ENCODE measurements at places on chromosomes 2 and 18.

DNA sequence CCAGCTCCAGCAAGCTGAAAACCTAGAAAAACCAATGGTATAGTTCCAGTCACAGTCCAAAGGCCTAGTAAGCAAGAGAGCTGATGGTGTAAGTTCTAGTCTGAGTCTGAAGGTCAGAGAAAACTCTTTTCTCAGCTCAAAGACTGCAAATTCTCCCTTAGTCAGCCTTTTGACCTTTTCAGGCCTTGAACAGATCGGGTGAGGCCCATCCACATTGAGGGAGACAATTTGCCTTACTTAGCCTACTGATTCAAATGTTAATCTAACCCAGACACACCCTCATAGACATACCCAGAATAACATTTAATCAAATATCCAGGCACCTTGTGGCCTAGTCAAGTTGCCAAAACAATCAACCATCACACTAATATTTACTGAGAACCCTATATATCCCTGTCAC is 110.8 kb upstream of the KCNJ3 start:
- no peak for DNase-seq

DNA sequence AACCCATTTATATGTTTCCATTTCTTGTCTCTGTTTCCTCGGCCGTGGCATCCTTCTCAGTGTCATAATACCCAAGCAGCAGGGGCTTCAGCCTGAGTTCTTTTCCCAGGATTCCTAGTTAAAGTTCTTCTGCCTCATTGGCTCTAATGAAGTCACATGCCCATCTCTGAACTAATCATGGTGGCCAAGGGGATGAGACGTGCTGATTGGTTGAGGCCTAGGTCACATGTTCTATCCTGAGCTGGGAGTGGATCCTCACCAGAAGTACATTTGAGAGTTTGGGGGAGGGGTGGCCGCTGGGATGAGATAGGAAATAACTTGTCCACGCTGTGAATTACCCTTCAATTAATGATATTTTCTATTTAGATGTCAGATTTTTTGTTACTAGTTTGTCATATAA is 3.8 kb upstream of the UGT1A5 start:
- no peak for DNase-seq

- no peak for DNase-seq
These were observed 250.7 kb downstream of the NAPG start for GRCh38 chr18:10776493-10776892.

DNA sequence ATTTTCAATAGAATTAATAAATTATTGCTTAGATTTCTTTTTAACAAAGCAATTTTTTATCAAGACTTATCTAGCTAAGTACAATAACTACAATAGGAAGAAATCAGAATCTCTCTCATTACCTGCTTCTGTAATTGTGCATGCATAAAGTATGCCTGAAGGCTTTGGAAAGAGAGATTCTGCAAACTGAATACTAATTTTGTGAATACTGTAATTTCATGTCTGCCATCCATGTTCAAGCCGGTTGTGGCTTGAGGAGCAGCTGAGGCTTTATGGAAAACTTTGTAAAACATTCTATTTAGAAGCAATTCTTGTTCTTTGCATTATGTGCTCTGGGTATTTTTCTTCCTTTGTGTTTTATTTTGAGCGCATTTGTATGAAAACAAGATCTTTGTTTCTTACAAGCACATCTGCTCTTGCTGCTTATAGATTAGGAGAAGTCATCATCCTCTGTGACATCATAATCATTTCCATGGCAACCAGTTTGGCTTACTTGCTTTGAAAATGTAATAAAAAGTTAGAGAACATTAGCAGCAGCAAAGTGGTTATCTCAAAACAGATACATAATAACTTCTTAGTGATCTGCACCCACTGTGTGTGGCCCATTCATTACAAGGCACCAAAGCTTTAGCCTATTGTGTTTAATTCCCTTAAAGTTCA is 16.0 kb upstream of the IKZF2 start:
- no peak for DNase-seq

DNA sequence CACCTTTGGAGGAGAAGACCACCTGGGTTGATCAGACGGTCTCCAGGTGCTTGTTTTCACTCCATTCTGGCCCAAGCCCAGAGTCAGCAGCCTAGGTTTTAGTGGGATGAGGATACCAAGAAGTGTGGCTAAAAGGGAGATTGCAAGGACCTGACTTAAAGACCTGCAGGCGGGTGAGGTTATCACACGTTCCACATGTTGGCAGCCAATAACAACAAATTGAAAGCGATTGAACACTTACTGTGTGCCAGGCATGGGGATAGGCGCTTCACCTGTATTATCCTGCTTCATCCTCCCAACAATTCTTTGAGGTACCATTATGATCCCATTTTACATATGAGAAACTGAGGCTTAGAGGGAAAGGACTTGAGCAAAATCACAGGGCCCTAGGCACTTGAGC is 5.0 kb downstream of the ARL4C start:
- DNase-seq, result no peak

DNA sequence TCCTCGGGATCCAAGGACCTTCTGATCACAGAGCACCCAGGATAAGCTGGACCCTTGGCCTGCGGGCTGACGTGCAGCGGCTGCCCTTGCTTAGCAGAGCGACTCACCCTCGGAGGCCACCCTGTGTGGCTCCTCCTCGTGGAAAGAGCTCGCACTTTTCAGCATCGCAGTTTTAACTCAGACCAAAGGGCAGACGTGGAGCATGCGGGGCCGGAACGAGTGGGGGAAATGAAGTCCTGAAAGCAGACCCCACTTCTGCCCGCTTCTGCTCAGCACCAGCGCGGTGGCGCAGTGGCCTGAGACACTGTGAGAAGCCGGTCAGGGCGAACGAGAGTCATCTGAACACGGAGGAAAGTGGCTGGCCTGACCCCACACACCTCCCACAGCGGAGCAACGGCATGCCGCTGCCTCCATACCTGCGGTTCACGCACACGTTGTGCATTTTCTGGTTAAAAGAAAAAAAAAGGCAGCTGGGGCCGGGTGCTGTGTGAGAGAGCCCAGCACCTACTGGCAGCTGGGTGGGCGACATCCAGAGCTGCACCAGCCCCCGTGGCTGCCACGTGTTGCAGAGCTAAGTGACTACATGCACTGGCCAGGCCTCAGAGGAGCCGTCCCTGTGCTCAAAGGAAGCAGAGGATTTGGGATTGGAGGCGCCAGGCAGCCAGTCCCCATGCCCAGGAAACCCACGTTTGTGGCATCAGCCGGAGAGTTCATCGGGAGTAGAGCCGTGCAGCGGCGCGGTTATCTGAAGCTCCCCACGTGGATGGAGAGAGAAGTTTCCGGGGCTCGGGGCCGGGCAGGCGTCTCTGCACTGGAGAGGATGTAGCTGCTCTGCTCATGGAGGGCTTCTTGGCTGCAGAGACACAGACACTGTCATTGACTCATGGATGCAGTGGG is 89.7 kb downstream of the USP40 start:
- DNase-seq, result no peak

DNA sequence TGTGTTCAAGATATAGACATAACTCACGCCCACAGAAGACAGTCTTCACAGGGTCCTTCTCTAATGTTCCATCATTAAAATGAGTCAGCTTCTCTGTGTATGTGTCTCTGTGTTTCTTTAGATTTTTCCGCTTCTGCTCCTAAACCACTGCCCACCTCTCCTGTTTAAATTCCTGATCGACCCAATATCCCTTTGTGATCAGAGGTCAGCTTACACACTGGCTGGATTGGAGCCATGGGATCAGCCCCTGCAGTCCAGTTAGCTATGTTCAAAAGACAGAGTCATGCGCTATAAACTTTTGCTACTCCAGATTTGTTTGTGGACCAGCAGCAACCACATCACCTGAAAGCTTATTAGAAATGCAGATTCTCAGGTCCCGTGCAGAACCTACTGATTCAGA is 229.2 kb downstream of the C1D start:
- no peak for DNase-seq

DNA sequence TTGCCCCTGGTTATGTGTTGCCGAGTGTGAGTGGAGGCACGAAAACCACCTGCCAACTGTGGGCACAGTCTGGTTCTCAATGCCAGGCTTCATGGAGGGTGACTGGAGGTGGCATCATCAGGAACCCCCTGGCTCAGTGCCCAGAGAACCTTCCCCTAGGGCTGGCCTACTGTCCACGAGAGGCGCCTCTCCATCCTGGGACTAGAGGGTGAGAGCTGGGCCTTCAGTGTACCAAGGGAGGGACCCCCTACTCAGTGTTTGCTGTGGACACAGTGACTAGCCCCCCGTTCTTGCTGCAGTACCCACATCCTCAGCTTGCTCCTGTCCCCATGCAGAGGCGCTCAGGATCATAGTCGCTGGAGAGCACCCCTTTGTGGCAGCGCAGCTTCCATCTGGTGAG is 202.6 kb downstream of the HDAC4 start:
- DNase-seq, result no peak

DNA sequence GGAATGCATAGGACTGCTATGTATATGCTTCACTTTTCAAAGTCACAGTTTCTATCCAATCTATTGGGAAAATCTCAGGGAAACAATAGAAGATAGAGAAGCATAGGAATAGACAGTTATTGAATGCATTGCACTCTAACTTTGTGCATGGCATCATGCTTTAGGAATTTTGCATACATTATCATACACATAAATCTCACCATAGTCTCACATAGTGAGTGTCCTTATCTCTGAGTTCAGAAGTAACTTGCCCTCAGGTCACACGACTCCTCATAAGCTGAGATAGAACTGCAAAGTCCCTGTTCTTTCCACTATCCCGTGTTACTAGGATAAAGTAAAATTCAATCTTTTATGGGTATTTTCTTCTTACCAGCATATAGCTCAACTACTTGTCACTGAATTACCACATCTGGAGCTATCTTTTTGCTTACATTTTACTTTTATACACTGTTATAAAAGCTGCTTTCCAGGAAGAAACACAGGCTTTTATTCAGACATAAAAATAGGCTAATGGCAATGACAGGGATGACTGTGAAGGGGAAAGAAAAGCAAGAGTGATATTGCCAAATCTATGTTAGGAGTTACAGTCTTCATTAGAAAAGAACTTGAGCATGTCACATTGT is 666.9 kb downstream of the XIRP2 start:
- no peak for DNase-seq

DNA sequence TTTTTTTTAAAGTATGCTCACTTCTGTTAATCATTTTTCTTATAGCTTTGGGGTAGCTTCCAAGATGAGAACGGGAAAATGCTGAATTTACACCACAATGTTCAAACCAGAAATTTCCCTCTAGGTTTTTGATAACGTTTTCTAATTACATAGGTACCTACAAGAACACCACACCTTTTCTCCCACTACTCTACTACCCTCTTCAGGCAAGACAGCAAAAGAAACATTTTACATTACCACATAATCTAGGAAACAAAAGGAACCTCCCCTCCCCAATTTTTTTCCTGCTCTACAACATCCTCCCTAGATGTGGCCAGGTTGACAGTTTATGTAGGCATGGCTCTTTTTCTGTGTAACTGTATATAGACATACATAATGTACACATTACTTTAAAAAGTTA is 32.4 kb downstream of the NDUFAF7 start:
- DNase-seq, result no peak

- DNase-seq, result no peak
These were observed 36.7 kb downstream of the EMX1 start for GRCh38 chr2:72953976-72954375.

- DNase-seq, result no peak
These were observed 72.8 kb downstream of the EDAR start for GRCh38 chr2:108916122-108916795.

- DNase-seq, result no peak
These were observed 769 bp downstream of the FKBP1B start for GRCh38 chr2:24050041-24050979.

DNA sequence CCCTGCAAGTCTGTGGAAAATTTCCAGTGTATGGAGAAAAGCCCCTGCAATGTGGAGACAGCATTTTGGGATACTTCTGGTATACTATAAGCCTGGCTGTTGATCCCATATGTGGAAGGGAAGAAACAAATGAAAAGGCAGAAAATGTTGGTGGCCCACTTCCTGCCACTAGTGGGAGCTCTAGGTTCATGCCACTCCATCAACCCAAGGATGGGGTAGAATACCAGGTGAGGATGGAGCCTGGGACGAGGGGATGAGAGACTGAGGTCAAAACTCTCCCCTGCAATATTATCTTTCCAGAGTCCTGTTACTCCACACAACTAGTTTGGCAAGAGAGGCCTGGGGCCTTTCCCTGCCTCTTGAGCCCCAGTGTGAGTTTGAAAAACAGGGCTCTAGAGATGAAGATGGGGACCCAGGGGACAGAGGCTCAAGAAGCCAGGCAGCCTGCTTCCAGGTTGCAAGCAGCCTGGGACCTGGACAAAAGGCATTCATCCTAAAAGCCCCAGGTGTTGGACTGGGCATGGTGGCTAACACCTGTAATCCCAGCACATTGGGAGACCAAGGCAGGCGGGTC is 31.9 kb downstream of the BMP10 start:
- no peak for DNase-seq

DNA sequence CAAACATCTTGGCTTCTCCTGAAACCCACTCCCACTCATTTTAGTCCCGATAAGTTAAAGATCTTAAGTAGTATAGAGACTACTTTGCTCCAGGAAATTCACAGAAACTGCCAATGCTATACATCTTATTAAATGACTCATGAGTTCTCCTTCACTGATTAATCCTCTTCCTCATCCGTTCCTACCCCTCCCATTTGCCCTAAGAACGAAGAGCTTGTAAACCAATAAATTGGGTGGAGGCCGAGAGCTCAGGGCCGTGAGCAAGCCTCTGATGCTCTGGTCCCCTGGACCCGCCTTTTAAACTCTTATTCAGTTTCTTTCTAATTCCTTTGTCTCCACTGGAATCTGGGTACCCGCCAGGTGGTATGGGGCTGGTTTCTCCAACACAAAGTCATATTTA is 68.6 kb downstream of the METTL8 start:
- DNase-seq, result no peak

DNA sequence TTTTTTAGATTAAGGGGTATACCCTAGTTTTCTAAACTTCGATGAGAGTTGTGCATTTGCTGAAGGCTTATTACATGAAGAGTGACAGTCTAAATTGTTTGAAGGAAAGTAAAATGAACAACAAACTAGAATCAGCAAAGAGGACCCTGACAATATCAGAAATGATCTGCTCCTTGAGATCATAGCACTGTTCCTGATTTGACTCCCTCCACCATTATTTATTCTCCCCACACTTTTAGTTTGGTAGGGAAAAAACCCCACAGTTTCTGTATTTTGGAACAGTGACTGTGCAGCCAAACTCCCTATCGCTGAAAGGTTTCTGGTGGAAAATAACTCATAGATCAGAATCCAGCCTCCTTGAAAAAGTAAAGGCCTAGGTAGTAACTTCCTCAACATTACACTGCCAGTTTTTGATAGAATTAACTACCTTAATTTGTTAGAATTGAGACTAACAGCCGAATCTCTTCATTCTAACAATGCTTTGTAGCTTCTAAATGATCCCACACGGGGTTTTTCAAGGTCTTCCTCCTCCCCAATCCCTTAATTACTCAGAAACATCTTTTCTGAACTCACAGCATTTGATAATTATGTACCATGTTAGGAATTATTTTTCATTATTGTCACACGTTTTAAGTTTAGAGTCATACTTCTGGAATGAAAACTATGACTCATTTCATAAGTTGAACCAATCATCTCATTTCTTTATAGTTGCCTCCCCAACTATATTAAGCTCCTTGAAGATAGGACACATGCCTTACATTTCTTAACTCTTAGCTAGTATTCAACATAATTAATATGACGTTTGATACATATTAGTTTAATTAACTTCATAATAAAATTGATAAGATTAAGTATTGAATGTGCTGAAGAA is 2.9 kb downstream of the MYL12A start:
- no peak for DNase-seq
